ENCODE measurements at places on chromosomes 2 and 18.

GRCh38 chr2:43307973-43308372 is 81.6 kb upstream of the ZFP36L2 start:
- no peak for DNase-seq

DNA sequence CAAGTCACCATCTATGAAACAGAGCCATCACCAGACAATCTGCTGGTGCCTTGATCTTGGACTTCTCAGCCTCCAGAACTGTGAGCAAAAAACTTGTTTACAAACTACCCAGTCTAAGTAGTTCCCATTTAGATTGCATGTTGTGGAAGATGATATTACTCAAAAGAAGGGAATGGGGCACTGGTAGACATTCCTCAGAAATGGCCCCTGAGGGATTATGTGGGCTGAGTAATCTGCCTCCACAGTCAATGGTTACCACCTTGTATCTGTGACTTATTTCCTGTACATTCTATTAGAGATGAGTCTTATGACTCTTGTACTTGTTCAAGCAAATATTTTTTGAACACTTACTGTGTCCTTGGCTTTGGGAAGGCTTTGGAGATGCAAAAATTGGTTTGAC is 160.4 kb downstream of the NUP35 start:
- DNase-seq: no peak

- no peak for DNase-seq
These were observed 84.2 kb upstream of the FAM136A start for GRCh38 chr2:70385966-70386595.

DNA sequence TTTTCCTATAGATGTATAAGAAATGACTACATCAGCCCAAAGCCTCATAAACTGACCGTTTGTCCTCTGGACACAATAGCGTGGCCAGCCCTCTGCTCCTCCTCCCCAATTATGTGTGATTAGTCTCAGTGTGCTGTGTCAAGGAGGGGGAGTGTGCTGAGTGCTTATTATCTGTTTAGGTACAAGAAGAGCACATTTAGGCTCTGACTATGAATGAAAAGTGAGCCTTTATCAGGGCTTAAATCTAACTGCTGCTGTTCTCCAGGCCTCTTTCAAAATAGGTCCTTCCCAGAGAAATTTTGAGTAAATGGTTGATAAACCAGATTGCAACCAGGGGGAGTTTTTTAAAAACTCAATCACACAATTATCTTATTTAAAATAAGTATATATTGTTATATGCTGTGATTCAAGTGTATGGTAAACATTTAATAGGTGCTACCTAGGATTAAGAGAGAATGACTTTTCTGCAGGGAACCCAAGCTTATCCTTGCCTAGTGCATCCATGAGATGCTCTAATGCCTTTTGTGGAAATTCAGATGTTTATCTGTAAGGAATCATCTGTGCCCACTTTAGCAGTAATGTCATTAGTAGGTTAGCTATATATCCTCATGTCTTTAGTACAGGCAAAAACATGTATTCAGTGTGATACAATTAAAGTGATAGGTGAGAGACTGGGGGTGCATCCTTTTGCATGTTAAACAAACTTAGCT is 168.7 kb upstream of the SIX3 start:
- DNase-seq: no peak

- DNase-seq: no peak
These were observed 336.9 kb upstream of the PKDCC start for GRCh38 chr2:41710944-41711343.

DNA sequence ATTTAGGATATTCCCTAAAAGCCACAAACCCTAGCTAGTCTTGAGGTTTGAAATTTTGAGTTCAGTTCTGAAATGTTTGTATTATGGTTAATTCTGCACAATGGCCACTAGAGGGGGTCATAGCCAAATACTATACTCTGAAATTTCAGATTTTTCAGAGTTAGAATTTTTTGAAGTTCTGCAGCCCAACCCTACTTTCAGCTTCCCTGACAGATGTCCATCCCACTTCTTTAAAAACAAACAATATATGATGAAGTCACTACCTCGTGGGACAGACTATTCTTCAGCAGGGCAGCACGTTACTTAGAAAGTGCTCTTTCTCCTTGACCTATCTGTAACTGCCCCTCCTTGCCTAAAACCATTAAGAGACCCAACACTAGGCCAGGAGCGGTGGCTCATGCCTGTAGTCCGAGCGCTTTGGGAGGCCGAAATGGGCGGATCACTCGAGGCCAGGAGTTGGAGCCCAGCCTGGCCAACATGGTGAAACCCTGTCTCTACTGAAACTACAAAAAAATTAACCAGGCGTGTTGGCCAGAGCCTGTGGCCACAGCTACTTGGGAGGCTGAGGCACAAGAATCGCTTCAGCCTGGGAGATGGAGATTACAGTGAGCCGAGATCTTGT is 48.2 kb upstream of the PAPOLG start:
- no peak for DNase-seq

DNA sequence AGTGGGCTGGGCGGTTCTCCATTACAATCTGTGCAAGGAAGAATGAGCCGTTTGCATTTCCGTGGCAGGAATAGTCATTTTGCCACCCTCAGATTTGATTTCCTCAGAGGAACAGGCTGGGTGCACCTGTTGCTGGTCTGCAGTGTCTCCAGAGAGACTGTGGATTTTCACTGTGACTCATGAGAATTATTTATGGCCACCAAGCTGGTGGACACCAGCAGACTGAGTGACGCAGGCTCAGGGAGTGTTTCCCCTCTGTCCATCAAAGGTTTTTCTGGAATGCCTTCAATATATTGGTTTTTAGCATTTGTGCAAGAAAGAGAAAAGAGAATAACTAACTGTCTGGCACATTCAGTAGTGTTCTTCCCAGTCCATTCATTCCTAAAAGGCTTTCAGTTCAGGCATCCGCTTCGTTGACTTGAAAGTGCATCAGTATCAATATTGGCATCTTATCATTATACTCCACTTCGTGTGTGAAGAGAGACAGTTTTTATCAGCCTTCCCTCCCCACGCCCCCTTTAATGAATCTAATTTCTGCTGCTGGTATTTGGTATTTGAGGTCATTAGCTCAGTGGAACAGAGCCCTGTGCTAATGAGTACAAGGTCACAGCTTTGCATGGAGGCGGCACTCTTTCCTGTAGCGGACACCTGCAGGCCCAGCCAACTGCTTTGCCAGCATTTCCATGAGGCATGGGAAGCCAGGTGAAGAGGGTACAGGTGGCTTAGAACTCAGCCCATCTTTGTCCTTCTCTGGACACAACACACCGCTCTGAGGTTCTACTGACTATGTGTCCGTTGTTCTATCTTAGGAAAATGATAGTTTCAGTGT is 39.9 kb downstream of the PRKCE start:
- DNase-seq: no peak

DNA sequence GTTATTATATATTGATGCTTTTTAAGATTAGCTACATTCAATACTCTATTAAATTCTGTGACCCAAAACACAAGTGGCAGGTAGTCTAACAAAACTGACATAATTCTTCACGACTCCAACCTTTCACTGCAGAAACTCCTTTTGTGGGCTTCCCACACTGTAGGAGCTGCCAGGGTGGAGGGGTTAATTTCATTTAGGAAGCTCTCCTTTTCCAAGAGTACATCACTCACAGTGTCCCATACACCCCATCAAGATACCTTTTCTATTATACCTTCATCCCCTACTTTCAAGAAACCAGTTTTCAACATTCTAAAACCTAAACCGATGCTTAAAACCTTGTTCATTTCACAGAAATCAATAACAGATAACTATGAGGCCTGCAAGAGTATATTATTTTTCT is 825 bp downstream of the THUMPD2 start:
- DNase-seq: no peak

- DNase-seq: no peak
These were observed 1.2 kb downstream of the ANKRD53 start for GRCh38 chr2:70979626-70980025.

DNA sequence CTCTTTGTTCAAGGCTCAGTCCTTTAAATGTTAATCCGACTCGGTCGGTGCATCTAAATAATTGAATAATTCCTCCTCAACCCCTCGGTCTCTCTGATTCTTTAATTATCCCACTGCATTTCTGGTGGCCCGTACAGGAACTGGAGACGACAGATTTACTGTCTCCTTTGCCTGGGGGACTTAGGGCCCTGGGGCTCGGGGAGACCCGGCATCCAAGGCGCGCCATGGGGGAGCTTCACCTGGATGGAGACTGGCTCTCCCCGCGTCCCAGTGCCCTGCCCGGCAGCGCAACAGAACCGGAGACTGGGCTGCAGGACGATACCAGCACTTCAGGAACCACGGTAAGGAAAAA is 47.7 kb upstream of the SELENOI start:
- DNase-seq: no peak

DNA sequence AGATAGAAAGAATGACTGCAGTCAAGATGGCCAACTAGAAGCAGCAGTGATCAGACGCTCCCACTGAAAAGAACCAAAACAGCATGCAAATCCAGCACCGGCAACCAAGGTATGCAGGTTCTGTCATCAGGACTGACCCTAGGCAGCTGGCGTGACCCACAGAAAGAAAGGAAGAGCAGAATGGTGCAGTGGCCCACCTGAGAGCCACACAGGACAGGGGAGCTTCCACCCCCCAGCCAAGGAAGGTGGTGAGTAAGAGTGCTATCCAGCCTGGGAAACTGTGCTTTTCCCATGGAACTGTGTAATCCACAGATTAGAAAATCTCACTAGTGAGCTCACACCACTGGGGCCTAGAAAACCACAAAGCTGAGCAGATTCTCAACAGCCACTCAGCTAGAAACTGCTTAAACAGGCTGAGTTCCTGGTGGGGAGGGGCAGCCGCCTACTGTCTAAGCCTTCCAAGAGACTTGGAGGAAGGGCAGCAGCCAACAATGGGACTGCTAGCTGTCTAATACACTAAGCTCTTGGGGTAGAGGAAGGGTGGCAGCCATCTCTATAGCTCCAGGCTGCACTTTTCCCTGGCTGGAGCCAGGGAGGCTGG is 127.9 kb downstream of the EVA1A start:
- DNase-seq: no peak

DNA sequence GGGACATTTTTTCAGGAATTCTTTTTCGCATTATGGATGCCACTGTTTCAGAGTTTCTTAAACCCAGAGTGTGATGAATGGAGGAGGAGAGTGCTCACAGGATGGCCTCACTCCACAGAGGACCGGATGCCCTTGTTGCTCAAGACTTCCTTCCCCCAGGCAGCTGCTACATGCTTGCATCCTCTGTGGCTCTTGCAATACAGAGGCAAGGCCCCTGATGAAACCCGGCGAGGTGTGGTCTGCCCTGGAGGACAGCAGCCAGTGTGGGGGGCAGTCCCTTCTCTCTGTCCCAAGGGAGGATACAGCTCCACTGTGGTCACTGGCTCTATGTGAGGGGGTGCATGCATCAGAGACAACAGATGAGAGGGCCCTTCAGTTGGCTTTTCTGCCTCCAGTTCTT is 109.6 kb downstream of the SH3RF3 start:
- DNase-seq: peak; percentile 92

DNA sequence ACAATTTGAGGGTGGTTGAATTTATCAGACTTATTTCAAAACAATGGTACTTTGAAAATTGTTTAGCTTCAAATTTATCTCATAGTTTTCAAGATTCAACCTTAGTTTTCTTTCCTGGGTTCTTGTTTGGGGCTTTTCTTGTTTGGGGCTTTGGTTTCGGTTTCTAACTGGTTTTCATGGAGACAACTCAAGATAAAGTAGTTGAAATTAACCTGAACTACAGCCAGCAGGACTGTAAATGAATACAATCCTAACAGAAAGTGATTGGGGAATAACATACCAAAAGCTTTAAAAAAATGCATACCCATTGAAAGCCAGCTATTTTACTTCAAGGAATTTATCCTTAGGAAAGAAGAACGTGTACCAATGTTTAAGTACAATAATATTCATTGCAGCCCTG is 133.5 kb upstream of the SLC14A2 start:
- no peak for DNase-seq

DNA sequence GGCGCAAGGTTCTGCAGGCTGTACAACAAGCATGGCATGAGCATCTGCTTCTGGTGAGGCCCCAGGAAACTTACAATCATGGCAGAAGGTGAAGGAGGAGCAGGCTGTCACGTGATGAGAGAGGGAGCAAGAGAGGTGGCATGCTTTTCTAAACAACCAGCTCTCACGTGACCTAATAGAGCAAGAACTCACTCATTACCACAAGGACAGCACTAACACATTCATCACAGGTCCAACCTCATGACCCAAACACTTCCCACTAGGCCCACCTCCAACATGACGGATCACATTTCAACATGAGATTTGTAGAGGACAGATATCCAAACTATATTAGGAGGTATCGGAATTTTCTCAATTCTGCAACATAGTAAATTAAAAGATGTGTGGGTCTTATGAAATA is 108.8 kb upstream of the DLX2 start:
- DNase-seq: no peak

DNA sequence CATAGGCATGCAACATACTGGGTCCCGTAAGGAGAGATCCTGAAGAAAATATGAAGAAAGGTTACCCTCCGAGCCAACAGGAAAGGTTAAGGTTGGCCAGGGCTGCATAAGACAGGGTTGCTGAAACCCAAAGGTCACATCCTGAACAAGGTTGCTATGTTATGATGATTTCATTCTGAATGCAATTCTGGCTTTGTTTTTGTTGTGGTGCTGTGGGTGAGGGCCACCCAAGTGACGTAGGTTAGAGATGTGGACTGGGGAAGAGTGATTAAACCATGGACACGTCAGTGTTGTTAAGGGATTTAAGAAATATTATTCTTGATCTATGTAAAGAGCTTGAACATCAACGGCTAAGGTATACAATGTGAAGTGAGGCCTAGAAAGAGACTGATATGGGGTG is 60.0 kb downstream of the ZEB2 start:
- DNase-seq: no peak

GRCh38 chr18:49025426-49025766 is 74.6 kb upstream of the SMAD7 start:
- DNase-seq: no peak

DNA sequence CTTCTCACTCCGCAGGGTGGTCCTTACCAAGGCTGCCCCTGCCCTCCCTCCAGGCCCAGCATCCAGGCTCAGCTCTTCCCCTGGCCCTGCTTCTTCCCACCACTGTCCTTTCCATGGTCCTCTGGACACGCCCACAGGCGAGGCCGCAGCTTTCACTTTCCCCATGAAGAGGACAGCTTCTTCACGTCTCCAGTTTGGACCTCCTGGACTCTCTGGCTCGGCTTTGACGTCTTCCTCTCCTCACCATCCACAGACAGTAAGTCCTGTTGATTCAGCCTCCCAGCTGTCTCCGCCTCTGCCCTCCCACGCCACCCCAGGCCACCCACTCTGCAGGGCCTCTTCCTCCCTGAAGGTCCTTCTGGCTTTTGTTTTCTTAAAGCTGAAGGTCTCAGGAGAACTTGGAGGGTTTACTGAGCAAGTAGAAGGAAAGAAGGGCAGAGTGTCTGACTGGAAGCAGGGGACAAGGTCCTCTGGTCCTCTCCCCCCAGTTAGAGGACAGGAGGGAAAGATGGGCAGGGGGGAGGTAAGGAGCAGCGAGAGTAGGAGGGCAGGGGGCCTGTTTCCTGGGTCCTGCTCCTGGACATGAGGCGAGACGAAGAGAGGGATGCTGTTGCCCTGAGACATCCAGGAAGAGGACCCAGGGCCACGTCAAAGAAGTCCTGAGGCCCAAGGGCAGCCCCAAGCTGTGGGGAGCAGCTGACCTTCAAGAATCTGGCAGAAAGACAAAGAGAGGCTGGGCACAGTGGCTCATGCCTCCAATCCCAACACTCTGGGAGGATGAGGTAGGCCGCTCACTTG is 24.7 kb upstream of the NMUR1 start:
- DNase-seq: peak; percentile 79

GRCh38 chr2:201223089-201224073 is 37.0 kb upstream of the CASP8 start:
- no peak for DNase-seq
